ENCODE measurements at places on chromosomes 5 and 9.

DNA sequence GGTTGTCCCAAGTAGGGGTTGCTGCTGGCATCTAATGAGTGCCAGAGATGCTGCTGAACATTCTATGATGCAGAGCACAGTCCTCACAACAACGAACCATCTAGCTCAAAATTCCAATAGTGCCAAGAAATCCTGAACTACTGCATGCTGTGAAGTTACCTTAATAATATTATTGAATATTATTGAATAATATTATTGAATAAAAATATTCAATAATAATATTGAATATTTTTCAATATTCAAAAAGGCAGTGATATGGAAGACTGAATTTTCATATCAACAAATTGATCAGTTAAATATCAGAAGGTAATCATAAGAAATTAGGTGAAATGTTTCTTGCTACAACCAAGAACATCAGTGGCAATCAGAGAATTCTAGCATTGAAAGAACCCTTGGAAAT, 2.8 kb downstream of the HTR4 start:
- no peak for DNase-seq

GRCh38 chr5:158270996-158271554, 412.1 kb upstream of the CLINT1 start:
- no peak for DNase-seq

DNA sequence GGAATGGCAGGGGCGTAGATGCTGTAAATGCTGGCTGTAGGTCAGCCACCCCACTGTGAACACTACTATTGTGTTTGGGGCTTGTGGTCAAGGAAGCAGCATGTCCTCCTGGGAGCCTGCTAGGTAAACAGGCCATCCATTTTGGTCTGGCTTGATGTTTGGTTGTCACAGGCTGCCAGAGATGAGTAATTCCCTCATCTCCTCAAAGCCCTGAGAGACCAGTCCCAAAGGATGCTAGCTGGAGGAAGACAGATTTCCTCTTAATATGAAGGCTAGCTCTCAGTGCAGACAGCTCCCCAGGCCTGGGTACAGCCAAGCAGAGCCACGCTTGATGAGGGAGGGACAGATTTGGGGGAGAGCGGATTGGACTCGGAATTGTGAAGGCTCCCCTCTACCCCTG, 72.5 kb upstream of the MAP1B start:
- no peak for DNase-seq

DNA sequence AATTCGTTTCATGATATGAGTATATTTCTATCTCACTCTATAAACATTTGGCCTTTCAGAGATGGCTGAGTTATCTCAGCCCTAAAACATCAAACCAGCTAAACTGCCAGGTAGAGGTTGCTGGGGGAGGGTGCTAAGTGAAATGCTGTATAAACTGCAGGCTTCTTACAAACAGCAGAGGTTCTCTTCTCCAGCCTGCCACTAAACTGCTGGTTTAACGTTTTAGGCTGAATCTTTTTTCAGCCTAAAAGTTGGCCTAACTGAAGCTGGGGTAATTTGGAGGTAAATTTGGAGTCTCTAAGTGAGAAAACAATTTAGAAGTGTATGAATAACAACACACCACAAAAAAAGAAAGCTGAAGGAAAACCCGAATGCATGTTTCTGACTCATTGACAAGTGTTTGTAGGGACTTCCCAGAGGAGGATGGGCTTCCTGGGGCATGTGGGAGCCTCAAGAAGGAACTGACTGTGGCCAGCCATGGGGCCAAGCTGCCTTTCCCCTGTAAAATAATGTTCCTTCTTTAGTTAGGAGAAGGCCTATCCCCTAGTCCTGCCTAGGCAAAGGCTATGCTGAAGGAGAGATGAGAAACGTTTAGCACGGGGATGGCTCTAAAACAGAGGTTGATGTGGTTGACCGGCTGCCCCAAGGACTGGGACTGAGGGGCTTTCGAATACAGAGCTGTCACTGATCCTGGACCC, 44.3 kb downstream of the SLC28A3 start:
- no peak for DNase-seq

DNA sequence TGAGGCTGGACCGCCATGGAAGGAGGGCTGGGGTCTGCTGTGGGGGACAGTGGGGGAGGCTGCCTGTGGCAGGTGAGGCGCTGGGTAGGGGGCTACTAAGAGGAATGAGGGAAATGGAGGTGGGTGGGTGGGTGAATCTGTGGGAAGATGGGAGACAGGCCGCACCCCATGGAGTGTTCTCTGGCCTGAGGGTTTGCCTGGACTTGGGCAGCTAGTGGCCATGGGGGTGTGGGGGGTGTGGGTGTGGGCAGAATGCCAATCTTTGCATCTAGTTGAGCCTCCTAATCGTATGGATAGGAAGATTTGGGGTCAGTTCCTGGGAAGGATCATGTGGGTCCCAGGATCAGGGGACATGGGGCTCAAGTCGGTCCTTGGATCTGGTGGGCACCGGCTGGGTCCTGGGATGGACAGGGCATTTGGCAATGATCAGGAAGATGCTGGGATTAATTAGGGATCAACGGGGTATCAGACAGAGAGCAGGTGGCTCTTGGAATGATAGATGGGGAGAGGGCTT, 518 bp downstream of the ZDHHC12 start:
- no peak for DNase-seq

DNA sequence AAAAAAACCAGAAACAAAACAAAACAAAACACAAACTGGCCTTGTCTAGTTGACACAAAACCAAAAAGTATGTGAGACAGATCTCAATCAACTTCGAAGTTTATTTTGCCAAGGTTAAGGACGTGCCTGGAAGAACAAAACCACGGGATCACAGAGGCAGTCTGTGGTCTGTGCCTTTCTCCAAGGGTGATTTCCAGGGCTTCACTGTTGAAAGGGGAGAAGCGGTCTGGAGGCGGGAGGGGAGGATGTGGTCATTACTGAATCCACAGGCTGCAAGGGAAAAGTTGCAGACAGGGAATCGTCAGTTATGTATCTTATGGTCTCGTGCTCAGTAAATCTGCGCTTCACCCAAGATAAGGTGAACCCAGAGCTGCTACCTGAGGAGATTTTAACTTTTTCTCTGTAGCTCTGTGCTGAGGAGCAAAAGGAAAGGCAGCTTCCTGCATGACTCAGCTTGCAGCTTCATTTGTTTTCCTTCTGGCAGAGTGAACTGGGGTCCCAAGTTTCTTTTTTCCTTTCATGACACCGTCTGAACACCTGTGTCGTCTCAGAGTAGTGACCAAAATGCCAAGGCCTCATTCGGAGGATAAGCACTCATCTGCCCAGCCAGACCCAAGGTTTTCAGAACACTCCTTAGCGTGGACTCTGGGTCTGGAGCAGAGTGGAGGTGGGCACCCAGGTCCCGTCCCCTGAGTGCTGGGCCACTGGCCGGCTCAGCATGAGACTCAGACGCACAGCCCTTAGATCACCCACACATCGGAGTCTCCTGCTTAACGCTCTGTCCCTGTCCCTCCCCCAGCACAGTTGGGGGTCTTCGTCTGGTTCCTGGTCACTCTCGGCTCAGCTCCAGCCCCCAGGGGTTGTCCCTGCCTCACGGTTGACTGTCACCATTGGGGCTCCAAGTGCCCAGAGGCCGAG, 25.9 kb downstream of the ROPN1L start:
- DNase-seq: no peak

DNA sequence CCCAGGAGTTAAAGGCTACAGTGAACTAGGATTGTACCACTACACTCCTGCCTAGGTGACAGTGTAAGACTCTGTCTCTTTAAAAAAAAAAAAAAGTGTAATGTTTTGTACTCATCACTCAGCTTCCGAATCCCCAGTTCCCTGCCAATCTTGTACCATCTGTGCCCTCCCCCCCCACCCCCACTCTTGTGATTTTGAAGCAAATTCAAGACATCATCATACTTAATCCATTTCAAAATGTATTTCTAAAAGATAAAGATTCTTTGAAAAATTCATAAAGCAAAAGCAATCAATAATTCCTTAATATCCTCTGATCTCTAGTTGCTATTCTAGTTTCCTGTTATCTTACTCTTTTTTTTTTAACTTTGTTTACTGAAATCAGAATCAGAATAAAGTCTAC, 34.9 kb upstream of the HMCN2 start:
- DNase-seq: no peak

- no peak for DNase-seq
Observed at GRCh38 chr9:88835772-88836171, 155.5 kb upstream of the S1PR3 start.

DNA sequence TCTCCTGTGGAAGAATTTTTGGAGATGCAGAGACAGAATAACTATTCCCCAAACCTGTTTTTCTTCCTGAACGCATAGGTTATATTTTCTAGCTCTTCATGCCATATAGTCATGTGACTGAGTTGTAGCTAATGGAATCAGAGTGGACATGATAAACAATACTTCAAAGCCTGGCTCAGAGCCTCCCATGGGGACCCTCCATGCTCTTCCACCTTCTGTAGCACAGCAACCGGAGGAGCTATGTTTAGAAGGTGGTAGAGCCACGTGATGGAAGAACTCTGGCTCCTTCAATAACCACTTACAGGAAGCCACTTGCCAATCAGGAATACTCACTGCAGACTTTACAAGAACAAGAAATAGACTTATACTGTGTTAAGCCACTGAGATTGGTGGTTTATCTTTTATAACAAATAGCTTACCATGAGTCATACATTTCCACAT, 39.2 kb downstream of the NADK2 start:
- DNase-seq: no peak

GRCh38 chr9:27165670-27166069, 56.6 kb downstream of the TEK start:
- no peak for DNase-seq

DNA sequence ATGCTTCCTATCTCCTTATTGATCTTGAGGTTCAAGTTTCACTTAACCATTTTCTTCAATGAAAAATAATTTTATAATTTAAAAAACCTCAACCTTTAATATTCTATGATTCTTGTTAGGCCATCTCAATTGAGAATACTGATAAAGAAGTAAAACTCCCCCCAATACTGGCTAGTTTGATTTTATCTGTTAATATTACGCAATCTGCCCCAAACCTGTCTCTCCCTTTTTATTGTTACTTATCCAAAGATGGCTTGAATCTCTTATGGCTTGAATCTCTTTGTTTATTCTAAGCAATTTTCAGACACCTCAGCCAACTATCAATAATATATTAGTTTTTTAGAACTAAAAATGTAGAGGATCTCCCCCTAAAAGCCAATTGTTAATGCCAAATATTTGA, 4.1 kb upstream of the PCDHAC2 start:
- no peak for DNase-seq

DNA sequence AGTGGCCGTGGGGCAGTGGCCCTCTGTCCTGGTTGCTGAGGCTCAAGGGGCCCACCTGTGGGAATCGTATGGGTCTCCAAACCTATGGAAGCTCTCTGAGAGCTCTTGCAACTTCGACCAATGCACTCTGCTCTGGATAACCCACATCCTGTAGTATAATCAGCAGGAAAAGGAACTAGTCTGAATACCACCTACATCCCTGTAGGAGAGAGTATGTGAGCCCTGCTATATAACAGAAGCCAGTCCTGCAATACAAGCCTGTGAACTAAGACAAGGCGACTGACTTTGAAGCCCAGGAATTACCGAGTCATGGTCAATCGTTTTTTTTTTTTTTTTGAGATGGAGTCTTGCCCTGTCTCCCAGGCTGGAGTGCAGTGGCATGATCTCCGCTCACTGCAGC, 29.8 kb upstream of the BICD2 start:
- DNase-seq: no peak

DNA sequence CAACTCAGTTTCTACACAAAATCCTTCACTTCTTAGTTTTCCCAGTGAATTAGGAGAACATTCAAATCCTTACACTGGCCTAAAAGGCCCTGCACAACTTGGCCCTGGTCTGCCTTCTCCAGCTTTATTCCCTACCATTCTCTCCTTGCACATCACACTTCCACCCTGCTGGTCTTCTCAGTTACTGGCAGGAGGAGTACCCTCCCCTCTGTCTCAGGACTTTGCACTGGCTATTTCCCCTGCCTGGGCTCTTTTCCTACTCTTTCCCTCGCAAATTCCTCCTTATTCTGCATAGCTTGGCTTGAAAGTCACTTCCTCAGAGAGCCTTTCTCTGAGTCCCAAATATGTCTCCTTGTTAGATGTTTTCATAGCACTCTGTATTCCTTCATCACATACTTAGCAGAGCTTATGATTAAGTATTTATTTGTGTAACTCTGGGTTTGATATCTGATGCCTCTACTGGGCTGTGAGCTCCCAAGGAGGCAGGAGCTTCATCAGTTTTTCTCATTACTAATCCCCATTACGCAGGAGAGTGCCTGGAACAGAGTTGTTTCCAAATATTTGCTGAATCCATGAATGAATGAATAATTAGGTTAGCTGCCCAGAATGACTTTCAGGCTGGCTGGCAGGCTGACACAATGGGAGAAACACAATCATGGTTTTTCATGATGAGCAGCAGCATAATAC, 159.8 kb upstream of the KLF9 start:
- no peak for DNase-seq

GRCh38 chr5:14429101-14430050, 152.2 kb upstream of the OTULINL start:
- DNase-seq: no peak

DNA sequence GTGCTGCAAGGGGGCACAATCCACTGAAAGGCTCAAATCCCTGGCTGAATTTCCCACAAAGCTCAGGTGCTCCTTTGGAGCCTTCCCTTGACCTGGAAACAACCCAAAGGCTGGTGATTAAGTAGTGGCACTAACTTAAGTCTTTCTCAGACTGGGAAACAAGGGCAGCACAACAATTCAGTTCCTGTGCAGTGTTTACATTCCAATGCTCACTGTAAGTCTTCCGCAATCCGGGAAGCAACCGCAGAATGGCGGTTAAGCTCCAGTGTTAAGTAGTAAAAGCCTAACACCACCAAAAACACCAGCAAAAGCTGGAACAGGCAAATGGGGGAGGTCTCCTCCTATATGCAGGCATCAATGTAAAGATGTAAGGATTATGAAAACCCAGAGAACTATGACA, 117.2 kb downstream of the TRPM3 start:
- DNase-seq: no peak

DNA sequence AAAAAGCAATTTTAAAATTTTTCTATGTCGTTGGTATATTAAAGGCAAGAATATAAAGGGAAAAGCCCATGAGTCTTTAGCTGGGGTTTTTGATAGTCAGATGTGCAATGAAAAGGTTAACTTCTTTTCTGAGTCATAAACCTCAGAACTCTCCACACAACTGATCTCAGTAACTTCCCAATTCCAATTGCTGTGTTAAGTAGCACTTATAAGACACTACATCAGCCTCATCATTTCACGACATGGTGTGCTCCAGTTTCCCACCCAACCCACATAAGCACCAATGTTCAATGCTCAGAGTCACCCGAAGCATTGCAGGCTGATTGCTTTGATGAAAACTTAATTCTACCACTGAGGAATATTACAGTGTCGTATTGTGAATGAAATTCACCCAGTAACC, 155.8 kb downstream of the TSSK1B start:
- no peak for DNase-seq

GRCh38 chr5:164671640-164672039, 1166.2 kb downstream of the MAT2B start:
- DNase-seq: no peak

- no peak for DNase-seq
Observed at GRCh38 chr5:90932052-90932699, 373.6 kb downstream of the ADGRV1 start.

GRCh38 chr5:39711821-39712220, 287.0 kb upstream of the DAB2 start:
- DNase-seq: no peak

All from anterior cingulate cortex (tissue), 58 donors.